PC-9 (cell line): ENCODE measurements at places on chromosomes 12 and 14. TPM values are rescaled to one million over a fixed set of nuclear protein-coding genes. Genes with fewer than 3 reads are reported as not detected.

The TAS2R9 gene
- total RNA-seq: not detected in 2 replicates

The KRT82 gene
- not detected in 2 replicates for total RNA-seq

The FOXM1 gene
- total RNA-seq: 161 and 225 TPM in 2 replicates

GRCh38 chr14:72590577-72590976 is 303.3 kb downstream of the DPF3 start:
- H3K36me3 ChIP-seq: no peaks in the 10 kb centered on the region
- peaks cover 39% of the 10 kb centered on the region for H3K27me3 ChIP-seq
- no peaks in the 10 kb centered on the region for H3K4me1 ChIP-seq

DNA sequence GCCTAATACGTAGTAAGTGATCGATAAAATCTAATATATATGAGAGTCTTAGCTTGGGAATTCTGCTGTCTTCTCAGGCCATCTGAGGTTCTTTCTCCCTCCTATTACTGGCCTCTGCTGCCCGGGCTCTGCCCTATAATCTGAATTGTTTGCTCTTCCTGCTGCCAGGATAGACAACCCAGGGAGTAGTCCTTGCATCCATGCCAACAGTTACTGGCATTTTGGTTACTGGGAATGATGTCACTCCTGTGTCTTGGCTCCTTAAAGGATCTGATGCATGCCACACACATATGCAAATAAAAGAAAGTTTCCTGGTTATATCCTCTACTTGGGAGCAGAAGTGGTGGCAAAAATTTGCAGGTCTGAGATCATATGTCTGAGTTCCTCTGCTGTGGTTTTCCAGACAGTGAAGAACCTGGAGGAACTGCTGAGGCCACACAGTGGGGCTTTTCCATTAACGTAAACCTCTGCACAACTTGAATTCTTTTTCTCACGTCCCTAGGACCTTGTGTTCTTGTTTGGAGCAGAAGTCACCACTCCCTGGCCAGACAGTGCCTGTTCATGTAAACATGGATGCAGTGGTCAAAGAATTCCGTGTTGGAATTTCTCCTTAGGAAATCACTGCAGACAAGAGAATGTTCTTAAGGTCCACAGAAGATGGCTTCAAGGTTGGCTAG is 320.6 kb upstream of the TBX3 start:
- DNase-seq: no peak
- peaks cover 4% of the 10 kb centered on the region; the same call in 1 of the 2 replicates for H3K4me1 ChIP-seq
- peaks cover 27% of the 10 kb centered on the region for H3K27me3 ChIP-seq
- H3K4me3 ChIP-seq: no peak overlapping the region
- H3K36me3 ChIP-seq: no peaks in the 10 kb centered on the region

DNA sequence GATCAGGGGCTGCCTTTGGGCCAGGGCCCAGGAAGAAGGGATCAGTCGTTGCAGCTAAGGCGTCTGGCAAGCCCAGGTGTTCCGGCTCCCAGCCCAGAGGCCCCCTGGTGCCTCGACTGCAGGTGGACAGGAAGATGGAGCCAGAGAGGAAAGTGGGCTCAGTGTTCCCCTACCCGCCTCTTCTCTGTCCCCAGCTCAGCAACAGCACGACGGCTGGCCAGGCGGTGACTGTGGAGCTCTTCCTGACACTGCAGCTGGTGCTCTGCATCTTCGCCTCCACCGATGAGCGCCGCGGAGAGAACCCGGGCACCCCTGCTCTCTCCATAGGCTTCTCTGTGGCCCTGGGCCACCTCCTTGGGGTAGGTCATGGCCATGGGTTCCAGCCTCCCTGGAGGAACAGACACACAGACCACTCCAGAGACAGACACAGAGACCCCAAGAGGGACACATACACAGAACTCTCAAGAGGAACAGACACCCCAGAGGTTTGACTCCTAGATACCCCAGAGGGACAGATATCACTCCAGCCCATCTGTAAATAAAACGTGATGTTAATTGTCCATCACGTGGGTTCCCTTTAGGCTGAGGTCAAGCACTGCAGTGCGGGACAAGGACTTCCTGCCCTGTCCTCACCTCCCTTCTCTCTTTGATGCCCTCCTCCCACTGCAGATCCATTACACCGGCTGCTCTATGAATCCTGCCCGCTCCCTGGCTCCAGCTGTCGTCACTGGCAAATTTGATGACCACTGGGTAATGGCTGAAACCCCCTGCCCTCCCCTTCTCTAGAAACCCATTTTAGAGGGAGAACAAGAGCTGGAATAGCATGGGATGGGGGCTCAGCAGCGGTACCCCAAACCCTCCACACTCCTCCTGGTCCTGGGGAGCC is 3.7 kb downstream of the AQP2 start:
- peaks cover 4% of the 10 kb centered on the region for H3K4me1 ChIP-seq
- no peak overlapping the region for H3K4me3 ChIP-seq
- H3K36me3 ChIP-seq: no peaks in the 10 kb centered on the region
- H3K27me3 ChIP-seq: no peaks in the 10 kb centered on the region

DNA sequence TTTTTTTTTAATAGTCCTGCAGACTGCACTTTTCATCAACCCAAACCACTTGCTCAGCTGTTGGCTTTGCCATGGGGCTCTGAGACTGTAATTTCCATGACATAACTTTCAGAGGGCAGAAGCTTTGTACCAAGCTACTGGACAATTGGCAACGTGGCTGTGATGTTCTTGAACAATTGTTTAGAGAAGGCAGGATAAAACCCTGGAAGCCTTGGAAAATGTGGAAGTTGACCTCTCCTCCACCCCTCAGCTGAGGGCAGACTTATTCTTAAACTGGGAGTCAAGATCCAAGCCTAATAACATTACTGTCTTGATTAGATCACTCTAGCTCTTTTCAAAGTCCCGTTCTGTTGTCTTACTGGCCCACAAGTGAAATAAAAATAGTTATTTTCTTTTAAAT is 2.2 kb downstream of the OR4E1 start:
- H3K27ac ChIP-seq: no peak overlapping the region
- no peaks in the 10 kb centered on the region for H3K27me3 ChIP-seq
- no peak for DNase-seq
- no peak overlapping the region for H3K4me3 ChIP-seq
- H3K4me1 ChIP-seq: no peaks in the 10 kb centered on the region

GRCh38 chr14:64728856-64729255 is 24.6 kb downstream of the PLEKHG3 start:
- H3K27ac ChIP-seq: no peak overlapping the region
- no peaks in the 10 kb centered on the region for H3K27me3 ChIP-seq
- no peak overlapping the region for H3K4me3 ChIP-seq

- H3K27me3 ChIP-seq: peaks cover 14% of the 10 kb centered on the region
- no peaks in the 10 kb centered on the region for H3K4me1 ChIP-seq
- no peaks in the 10 kb centered on the region for H3K36me3 ChIP-seq
- DNase-seq: no peak
- no peak overlapping the region for H3K27ac ChIP-seq
These were observed 446.8 kb upstream of the SOX5 start for GRCh38 chr12:24396224-24396623.

DNA sequence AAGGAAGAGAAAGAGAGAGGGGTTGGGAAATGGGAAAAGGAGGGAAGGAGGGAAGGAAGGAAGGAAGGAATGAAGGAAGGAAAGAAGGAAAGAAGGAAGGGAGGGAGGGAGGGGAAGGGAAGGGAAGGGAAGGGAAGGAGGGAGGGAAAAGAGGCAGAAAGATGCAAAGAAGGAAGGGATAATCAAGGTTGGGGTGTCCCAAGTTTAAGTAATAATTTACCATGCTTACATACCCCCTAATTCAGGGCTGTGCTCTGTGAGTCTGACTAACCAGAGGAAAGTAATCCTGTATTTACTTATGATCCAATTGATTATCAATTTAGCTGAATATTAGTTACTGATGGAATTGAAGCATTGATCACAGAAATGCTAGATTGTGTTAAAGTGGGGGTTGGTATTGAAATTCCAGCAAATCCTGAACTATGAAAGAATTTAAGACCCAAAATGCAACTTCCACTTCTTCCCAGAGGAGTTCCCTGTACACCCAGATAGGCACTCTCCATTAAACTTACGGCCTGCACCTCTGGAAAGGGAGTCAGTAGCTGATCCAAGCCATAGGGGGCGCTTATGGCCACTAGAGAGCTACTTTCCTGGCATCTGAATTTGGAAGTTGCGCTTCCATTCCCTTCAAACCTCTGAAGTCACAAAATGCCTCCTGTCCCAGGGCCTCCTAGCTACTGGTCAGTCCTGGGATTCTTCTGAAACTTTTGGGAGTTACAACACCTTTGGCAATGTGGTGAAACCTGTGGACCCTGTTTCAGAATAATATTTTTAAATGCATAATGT is 162.7 kb upstream of the PWP1 start:
- peaks cover 4% of the 10 kb centered on the region; the same call in 1 of the 2 replicates for H3K4me1 ChIP-seq
- H3K27ac ChIP-seq: no peak overlapping the region
- no peaks in the 10 kb centered on the region for H3K27me3 ChIP-seq
- no peaks in the 10 kb centered on the region for H3K36me3 ChIP-seq
- no peak overlapping the region for H3K4me3 ChIP-seq
- DNase-seq: no peak

- no peaks in the 10 kb centered on the region for H3K4me1 ChIP-seq
- H3K36me3 ChIP-seq: no peaks in the 10 kb centered on the region
- H3K4me3 ChIP-seq: no peak overlapping the region
- H3K27me3 ChIP-seq: no peaks in the 10 kb centered on the region
These were observed 24.0 kb downstream of the PLEKHH1 start for GRCh38 chr14:67557118-67557517.

DNA sequence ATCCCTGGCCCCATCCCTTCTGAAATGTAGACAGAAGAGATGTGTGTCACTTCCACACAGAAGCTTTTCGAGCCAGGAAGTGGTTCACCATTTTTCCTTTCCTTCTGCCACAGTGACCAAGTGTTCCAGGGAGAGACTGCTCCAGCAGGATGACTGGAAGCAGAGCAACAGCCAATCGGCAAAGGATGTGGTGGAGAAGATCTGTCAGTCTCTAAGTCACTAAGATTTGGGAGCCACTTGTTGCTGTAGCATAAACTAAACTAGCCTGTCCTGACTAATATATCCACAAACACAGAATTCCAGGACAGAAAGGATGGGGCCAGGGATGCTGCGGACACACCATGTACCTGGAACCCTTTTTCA is 42.9 kb downstream of the DUSP6 start:
- H3K36me3 ChIP-seq: no peaks in the 10 kb centered on the region
- H3K4me1 ChIP-seq: no peaks in the 10 kb centered on the region
- DNase-seq: no peak
- H3K4me3 ChIP-seq: no peak overlapping the region
- H3K27me3 ChIP-seq: no peaks in the 10 kb centered on the region
- H3K27ac ChIP-seq: no peak overlapping the region

DNA sequence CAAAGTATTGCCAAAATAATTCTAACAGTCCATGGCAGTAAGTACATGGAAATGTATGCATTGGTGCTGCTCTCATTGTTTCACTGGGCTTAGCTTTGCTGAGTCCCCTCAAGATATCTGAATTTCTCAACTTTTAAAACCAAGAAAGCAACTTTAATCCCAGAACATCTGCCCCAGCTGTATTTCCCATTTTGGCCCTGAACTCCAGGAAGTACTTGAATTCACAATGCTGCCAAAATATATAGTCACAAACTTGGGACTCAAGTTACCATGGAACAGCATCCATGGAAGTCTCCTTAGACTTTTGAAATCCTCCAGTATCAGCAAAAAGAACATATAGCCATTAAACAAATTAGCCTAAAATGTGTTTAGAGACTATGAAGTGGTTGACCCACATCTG is 78.5 kb upstream of the FLRT2 start:
- no peak overlapping the region for H3K4me3 ChIP-seq
- no peak for DNase-seq
- no peaks in the 10 kb centered on the region for H3K36me3 ChIP-seq
- H3K4me1 ChIP-seq: no peaks in the 10 kb centered on the region
- H3K27me3 ChIP-seq: no peaks in the 10 kb centered on the region

DNA sequence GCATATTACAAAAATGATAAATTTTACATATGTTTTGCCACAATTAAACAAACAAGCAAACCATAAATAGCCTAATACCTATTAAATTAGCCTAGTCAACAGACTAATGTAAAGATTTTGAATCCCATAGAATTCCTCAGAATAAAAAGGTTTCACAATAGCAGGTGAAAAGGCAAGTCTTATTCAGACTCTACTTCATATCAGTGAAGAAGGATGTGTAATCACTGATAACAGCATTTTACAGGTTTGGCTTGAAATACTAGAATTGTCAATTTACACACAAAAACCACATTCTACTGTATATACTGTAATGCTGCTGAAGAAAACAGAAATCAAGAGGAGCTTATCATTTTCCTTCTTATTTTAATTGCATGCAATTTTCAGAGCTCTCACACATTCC is 90.8 kb upstream of the SSTR1 start:
- H3K27me3 ChIP-seq: no peaks in the 10 kb centered on the region

DNA sequence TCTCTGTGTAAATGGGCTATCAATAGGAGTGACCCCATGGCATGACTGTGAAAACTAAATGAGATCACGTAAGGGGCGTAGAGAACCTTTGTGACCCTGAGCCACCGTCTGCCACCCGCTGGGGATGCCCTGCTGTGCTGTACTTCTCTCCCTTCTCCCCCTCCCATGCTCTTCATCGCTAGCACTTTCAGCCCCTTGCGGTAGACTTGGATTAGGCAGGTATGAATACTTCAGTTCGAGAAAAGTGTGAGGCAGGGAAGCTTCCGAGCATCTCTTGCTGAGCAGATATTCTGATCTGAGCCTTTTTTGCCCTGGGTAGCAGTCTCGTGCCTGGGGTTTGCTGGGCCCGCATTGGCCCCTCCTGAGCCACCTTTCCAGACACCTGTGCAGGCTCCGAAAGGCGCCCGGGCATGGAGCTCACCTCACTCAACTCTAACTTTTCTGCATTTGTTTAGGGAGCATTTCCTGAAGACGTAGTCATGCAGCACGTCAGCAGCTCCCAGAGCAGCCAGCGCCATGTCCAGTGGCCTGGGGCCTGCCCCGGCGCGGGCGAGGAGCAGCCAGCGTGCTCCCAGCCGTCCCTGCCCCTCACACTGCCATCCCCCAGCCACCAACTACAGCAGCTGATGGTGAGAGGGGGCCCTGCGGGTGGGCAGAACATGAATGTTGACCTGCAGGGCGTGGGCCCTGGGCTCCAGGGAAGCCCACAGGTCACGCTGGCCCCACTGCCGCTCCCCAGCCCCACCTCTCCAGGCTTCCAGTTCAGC is 40.4 kb downstream of the DDX51 start:
- H3K4me1 ChIP-seq: no peaks in the 10 kb centered on the region
- DNase-seq: no peak
- 0 out of 2 replicates have a peak, but pooled peaks cover 6% of the 10 kb centered on the region for H3K36me3 ChIP-seq
- no peak overlapping the region for H3K27ac ChIP-seq
- no peaks in the 10 kb centered on the region for H3K27me3 ChIP-seq
- no peak overlapping the region for H3K4me3 ChIP-seq

DNA sequence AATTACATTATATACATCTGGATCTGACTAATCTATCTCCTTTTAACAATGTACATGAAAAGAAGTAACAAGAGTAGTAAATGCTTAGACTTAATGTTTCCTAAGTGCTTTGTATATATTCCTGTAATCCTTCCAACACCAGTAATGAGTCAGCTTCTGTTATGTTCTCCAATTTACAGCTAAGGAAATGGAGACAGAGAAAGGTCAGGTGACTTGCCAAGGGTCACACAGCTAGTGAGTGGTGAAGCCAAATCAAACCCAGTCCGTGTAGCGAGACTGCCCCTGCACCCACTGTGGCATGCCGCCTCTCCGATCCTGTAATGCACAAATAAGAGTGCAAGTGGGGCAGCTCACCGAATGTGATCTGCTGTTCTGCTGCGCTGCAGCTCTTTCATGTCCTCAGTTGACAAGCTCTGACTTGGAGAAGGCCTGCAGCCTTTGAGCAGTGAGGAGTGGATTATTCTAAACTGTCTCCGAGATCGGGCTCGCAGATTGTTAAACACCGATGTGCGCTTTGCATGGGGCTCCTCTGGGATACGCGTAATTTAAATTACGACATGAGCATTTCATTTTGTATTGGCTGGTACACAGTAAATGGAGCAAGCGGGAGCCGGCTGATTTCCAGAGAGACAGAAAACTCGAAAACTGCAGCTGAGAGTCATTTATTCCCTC is 65.1 kb upstream of the KTN1 start:
- H3K27ac ChIP-seq: no peak overlapping the region
- DNase-seq: no peak
- H3K27me3 ChIP-seq: no peaks in the 10 kb centered on the region
- H3K4me3 ChIP-seq: no peak overlapping the region
- no peaks in the 10 kb centered on the region for H3K4me1 ChIP-seq
